ENCODE measurements at places on chromosomes 4 and X.

GRCh38 chr4:133920236-133920635 lies 281.4 kb downstream of the PABPC4L start:
- no peak for DNase-seq

GRCh38 chr4:147969573-147970385 lies 237.9 kb downstream of the ARHGAP10 start:
- no peak for DNase-seq

- no peak for DNase-seq
These were observed 90.4 kb upstream of the EOLA2 start for GRCh38 chrX:150028692-150029091.

GRCh38 chr4:87150498-87151261 lies 69.7 kb downstream of the KLHL8 start:
- DNase-seq = peak; percentile 71

DNA sequence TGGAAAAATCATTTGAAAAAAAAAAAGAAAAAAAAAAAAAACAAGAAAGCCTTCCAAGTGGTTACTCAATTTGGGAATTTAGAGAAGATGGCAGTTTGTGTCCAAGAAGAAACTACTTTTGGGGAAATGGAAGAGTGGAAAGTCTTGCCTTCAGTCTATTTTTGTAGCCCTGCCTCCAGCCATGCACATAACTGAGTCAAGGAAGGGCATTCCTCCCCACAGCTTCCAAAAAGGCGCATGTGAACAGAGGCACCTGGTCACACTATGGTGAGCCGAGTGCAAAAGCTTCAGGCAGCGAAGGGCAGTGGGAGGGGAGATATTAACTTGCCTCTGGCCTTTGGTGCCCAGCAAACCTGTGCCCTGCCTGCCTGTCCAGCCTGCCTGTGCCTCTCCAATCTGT lies 163.7 kb downstream of the SMIM20 start:
- DNase-seq = no peak

DNA sequence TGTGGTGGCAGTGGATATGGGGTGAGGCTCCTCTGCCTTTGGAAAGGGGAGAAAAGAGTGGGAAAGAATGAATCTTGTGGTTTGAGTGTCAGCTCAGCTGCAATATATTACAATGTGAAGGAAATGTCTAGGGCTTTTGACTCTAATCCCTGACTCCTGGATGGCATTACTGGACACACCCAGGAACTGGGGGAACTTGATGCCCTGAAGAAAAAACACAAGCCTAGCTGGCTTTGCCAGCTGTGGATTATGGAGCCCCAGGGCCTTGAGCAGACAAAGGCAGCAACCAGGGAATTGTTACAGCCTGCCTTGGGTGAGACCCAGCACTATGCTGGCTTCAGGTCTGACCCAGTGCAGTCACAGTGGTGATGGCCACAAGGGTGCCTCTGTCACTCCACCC lies 57.1 kb upstream of the CYSLTR1 start:
- DNase-seq = peak; percentile 57

GRCh38 chr4:155952501-155952901 lies 1.2 kb downstream of the CTSO start:
- DNase-seq = no peak

DNA sequence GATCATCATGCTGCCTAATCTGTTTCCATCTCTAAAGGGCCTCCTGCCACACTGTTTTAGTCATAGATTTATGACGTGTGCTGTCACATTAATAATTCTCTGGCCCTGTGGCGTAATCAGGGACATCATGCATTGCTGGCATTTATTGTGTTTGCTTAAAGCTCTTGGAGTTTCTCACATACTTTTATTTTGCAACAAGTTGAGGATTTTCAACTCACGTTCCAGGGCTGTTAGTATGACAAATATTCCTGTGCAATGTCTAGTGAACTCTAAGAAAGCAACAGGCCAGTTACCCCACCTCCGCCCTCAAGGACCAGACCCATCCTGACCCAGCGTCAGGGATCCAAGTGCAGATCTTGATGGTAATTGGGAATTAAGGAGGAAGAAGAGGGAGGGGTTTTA lies 7.8 kb upstream of the PIGA start:
- DNase-seq = no peak

DNA sequence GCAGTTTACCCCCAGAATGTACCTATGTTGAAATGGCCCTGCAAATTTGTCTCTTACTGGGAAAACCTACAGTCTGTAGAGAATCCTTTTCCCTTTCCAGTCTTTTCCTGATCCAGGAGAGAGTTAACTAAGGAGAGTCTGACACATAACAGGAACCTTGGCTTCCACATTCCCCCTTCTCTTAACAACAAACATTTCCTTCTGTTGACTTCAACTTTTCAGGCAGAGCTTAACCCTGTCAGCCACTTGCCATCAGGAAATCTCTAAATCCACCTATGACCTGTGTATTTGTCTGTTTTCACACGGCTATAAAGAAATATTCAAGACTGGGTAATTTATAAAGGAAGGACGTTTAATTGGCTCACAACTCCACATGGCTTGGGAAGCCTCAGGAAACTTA lies 45.6 kb upstream of the GPR78 start:
- DNase-seq = no peak

GRCh38 chrX:105822138-105823091 lies at the start of gene NRK:
Gene NRK, plus strand, starts transcription at chrX:105822539. Its CDS starts 307 bp downstream, at chrX:105822846.
- no peak for DNase-seq

GRCh38 chr4:8740666-8741395 lies 130.8 kb downstream of the HMX1 start:
- no peak for DNase-seq

DNA sequence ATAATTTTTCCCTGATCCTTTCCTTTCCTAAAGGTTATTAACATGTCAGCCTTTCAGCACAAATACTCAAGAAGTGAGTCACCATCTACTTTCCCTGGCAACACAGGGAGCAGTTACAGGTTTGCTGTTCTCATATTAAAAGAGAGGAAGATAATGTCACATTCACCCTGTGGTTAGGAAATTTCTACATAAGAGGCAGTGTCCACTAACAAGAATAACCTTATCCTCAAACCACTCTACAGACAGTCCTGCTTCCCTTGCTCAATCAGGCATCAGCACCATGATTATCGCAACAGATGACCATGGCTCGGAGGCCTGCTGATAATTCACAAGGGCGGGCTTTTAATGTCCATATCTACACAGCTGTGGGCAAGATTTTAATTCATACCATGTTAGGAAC lies 30.9 kb downstream of the RNF150 start:
- DNase-seq = no peak
